ENCODE measurements at places on chromosomes 16 and 17.

DNA sequence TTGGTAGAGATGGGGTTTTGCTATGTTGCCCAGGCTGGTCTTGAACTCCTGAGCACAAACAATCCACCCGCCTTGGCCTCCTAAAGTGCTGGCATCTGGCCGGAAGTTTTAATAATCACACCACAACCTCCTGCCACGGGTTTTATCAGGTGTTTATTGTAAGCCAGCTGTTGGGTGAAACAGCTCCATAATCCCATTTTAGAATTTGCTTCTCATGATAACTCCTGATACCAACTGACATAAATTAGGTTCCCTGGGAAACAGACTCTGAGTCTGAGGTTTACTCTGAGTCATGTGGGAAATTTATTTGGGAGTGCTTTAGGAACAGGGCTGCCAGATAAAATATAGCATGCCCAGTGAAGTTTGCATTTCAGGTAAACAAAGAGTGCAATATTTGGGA, 122.6 kb upstream of the MED13 start:
- no peak for DNase-seq

DNA sequence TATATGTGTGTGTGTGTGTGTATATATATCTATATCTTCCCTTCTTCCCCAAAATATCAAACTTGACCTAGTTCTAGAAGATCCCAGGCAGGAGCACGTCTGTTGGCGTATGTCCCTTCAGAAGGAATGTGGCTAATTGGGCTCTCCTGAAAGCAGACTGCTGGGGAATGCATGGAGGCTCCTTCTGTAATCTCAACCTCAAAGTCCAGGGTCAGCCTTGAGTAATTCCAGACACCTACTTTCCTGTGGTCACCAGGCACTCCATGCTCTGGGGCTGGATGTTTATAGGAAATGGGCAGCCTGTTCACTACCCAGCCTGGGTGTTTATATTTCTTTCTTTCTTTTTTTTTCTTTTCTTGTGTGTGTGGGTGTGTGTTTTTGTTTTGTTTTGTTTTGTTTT, 13.4 kb downstream of the BCO1 start:
- DNase-seq: no peak

- no peak for DNase-seq
These were observed 23.3 kb upstream of the ANKRD40CL start for GRCh38 chr17:50790618-50791017.

- no peak for DNase-seq
These were observed 70.5 kb downstream of the MARF1 start for GRCh38 chr16:15572329-15573001.

All from stimulated activated CD4-positive, alpha-beta T cell treated with anti-CD3 and anti-CD28 coated beads, Interleukin-15, amount 100 ng/mL, for 1 hour (primary cell).